ENCODE measurements at places on chromosomes 1 and 21.

- DNase-seq: no peak
Observed at GRCh38 chr1:3226701-3227350, 157.8 kb downstream of the PRDM16 start.

- DNase-seq: peak; percentile 60
Observed at GRCh38 chr1:91997607-91998195, 32.1 kb upstream of the EPHX4 start.

DNA sequence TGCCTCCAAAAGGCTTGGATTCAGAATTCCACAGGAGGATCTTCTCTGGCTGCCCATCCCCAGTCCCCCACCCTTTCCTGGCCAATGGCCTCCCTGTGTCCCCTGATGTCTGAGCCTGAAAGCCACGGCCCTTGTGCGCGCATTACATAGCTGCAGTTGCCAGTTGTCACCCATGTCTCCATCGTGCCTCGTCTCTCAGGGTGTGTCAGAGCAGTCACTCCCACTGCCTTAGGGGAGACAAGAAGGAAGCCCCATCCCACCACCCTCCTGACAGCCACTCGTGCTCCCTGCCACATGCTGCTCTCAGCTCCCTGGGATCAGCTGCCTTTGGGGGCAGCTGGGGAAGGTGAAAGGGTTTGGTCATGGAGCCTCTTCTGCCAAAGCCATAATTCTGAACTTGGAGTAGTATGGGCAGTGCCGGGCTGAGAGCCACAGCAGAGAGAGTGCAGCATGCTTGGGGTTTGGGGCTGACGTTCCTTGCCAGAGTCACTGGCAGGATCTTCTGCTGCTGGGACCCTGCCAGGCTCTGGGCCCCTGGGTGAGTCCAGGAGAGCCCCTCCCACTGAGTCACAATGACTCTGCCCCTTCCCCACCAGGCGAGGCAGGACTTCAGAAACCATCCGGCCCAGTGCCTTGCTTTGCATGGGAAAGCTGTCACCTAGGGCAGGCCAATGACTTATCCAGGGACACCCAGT, 285.9 kb upstream of the VAMP3 start:
- DNase-seq: no peak

DNA sequence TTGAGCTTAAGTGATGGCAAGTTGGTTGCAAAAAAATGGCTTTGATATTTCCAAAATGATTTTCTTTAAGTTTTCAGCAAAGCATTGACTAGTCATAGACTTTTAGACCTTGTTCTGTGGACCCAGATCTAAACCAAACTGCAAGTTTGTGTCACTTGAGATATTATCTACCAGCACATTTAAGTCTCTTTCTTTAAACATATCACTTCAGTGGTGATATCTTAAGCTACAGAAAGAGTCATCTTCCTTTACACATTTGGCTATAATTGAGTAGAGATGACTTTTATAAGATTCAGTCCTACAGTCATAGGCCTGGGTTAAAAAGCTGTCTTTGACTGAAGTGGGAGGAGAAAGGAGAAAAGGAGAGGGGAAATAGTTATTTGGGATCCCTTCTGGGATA, 95.2 kb downstream of the RUNX1 start:
- no peak for DNase-seq

- DNase-seq: no peak
Observed at GRCh38 chr1:161162806-161163205, 3.4 kb upstream of the PPOX start.

DNA sequence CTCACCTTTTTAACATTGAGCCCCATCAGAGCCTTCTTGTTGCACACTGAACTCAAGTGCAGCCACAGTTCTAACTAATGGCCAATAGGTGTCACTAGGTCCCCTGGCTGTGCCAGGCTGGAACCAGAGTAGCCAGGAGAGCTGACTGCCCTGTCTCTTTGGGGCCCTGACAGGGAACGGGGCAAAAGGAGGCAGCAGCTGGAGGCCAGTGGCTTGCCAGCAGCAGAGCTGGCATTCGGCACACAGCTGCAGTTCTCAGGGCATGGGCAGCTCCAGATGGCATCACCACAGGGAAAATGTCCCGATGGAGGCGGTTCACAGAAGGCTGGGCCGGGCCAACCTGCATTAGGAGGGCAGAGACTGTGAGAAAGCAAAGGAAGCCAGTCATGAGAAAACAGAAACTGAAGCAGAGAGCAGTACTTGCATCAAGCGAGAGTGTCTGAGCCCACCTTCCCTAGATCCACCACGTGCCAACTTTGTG, 188.6 kb downstream of the FCRL5 start:
- DNase-seq: no peak

GRCh38 chr1:181152892-181153633, 64.6 kb downstream of the IER5 start:
- DNase-seq: no peak

- no peak for DNase-seq
Observed at GRCh38 chr1:171433451-171433850, 51.9 kb upstream of the PRRC2C start.

- no peak for DNase-seq
Observed at GRCh38 chr1:17404034-17404684, 32.2 kb downstream of the PADI6 start.

DNA sequence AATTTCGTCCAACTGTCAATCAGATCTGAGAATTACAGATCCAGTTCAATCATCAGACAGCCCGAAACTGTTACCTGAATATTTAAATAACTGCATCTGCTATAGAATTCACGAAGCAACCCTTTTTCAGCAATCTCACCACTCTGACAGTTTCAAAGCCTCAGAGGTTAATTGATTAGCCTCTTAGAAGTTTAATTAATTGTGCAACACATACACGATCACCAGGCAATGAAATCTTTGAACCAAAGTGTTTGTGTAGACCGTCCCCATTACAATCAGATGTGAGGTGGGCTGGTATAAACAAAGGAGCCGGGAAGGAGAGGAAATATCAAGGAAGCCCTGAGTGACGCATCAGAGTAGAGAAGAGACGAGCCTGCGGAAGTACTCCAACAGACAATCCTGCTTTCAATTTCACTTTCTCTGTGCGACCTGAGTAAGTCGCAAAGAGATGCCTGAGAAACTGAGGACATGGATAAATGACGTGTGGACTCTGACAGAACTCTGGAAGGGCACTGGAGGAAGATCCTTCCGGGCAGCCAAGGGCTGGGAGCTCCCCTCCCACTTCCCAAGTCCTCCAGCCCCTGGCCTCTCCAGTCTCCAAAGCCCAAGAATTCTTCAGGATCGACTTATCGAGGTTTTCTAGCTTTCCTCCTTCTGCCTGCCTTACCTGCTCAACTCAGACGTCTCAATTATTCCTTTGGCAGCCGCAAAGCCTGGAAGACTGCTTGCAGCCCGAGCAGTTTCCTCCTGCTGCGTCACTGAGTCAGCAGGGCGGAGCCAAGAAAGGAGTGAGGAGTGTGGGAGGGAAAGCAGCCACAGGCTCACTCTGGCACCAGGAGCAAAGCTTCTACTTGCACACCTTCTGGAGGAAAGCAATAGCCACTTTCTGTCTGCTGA, at the start of gene RNASEL:
TSS of gene RNASEL (minus strand) at position 757 of the 897 bp plus-strand sequence. CDS start 2,450 bp downstream, outside the sequence.
- peak; percentile 75 for DNase-seq

GRCh38 chr1:4711416-4712275, 57.2 kb downstream of the AJAP1 start:
- DNase-seq: no peak

GRCh38 chr1:203153989-203154821, 21.4 kb downstream of the MYBPH start:
- no peak for DNase-seq

GRCh38 chr1:57916041-57916440, 492.2 kb upstream of the DAB1 start:
- no peak for DNase-seq

DNA sequence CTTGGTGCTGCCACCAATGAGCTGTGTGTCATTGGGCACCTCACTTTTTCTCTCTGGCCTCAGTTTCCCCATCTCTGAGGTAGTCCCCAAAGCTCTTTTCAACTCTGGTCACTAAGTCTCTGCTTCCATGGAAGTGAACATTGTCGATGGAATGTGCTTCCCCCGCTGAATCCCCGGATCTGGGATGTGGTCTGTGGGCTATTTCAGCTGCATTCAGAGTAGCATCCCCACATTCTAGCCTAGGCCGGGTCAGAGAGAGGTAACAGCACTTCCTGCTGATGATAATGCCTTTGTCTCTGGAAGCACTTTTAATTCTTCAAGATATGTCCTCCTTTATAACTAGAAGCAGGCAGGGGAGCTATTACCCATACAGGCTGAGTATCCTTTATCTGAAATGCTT, 29.8 kb downstream of the RASSF5 start:
- DNase-seq: no peak

- DNase-seq: no peak
Observed at GRCh38 chr1:182556279-182556678, 32.8 kb downstream of the RNASEL start.

DNA sequence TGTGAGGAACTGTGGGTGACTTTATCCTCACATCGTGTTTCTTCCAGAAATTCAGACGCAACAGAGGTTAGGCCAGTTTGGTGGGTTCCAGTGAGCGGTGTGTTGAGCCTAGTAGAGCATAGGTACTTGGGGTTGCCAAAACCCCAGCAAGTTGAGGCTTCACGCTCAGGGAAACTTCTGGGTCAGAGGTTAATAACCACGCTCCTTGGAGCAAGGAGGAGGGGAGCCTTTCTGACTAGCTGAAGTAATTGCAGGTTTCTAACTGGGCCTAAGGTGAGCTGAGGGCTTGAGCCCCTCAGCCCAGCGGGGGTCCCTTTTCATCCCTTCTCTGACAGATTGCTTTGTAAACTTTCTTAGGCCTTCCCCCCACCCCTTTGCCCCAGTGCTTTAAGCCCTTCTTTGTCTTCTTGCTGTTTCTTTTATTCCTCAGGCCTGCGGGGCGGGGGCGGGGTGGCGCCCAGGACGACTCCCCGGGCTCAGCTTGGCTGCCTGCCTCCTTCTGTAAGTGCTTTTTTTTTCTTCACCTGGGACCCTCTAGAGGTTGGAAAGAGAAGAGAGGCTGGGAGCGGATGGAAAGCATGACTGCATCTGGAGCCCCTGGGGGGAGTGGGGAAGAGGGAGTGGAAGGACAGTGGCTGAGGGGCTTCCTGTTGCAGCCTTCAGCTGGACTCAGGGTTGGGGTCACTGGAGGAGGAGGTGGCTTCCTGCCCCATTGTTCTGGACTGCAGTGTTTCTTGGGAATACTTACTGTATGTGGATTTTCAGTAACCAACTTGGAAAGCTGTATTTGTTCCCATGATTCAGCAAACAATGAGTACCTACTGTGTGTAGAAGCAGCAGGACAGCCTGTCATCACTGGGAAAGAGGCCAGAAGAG, 1.3 kb upstream of the ZNF436 start:
- DNase-seq: no peak

DNA sequence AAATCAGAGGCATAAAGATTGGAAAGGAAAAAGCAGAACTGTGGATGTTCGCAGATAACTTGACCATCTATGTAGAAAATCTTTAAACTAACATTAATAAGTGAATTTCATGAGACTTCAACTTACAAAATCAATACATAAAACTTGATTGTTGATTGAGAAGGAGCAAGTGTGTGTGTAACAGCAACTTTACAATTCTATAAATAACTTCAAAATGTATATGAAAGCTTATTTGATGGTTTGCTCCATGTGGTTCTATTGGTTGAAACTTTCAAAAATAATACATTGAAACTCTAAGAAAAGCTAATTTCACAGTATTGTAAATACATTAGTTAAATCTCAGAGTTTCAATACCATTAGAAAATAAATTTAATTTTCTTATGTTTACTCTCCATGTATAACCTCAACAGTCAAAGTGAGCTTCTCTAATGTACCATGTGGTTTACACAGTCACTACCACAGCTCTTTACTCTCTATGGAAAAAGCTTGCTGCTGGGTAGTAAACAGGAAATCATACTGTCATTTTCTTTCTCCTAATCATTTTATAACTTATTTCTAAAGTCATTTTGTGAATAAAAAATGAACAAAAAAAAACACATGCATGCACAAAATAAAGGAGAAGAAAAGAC, 12.0 kb downstream of the AKT3 start:
- no peak for DNase-seq

GRCh38 chr21:29371464-29371863, 72.7 kb downstream of the BACH1 start:
- no peak for DNase-seq

Measured in naive thymus-derived CD8-positive, alpha-beta T cell (primary cell).